Skeletal muscle cell (primary cell): ENCODE measurements at places on chromosomes 12 and 14.

GRCh38 chr12:118344829-118345228 is 27.9 kb downstream of the TAOK3 start:
- no peak for DNase-seq

GRCh38 chr12:10251669-10252068 is 39.0 kb downstream of the GABARAPL1 start:
- no peak for DNase-seq

DNA sequence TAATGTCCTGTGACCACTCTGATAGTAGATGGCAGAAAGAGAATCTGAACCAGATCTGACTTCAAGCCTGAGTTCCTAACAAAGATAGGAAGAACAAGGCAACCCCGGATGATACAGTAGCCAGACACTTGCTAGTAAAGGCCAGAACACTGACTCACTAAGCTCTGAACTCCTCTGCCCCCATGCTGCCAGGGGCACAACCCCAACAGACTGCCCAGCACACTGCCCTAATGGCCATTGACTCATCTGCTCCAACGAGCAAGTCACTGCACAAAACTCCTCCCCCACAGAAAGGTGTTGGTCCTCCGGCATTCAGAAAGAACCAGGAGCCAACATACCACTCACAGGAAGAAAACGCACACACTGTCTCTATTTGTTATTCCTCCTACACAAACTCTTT is 179.6 kb upstream of the NUDT4 start:
- peak; percentile 57 for DNase-seq

DNA sequence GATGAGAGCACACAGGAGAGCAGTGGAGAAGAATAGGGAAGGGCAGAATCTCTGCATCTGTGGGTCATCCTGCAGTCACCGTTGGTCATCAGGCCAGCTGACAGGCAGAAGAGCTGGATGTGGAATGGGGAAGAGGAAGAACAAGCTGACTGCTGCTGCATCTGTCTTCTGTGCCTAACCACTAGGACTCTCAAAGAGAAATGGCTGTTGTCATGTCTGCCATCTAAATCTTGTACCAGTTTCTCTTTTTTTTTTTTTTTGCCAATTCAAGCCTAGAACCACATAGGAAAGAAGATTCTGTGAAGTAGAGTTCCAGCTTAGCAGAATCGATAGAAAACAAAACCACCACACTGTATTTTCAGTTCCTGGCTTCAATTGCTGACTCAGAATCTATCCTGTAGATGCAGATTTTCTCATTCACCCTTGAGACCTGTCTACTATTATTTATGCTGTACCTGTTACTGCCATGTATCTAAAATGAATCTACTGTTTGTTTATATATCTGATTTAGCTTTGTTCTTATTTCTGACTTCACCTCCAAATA is 421.9 kb upstream of the PRICKLE1 start:
- no peak for DNase-seq

DNA sequence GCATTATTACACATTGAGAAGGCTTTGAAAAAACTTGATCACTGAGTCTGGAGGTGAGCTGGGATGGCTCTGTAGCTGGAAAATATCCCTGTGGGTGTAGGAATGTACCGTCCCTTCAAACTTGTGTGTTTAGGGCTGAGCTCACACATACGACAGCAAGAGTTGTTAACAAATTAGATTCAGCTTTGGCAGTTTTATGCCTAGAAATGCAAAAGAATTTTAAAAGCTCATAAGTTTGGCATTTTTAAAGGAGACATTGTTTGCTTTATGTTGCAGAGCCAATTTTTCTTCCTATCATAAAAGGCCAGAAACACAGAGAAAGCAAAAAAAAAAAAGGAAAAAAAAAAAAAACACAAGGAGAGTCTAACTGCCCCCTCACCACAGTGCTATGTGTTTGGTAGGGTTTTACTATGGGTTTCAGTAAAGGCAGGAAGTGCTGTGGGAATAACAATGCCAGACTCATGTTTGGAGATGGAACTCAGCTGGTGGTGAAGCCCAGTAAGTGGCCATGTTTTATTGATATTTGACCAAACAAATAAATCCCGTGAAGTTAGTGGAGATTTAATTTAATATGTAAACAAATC is 78.4 kb downstream of the DAD1 start:
- DNase-seq = no peak

DNA sequence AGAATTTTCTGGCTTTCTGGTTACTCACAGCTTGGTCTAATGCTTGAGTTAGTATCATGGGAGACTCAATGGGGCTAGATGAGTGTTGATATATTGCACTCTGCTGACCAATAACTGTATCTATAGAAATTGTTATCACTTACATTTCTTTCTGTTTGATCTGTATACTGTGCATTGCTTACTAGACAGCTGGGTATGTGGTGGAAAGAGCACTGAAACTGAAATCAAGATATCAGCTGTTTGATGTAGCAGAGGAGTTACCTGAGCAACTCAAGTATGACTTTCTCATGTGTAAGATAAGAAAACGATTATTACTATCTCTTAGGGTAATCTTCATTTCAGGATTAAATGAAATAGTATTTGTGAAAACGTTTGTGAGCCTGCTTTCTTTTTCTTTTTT is 183.0 kb downstream of the SLC15A5 start:
- DNase-seq = no peak

GRCh38 chr12:114193474-114193873 is 212.5 kb downstream of the TBX5 start:
- no peak for DNase-seq

GRCh38 chr14:104865631-104866441 is 768 bp downstream of the CEP170B start:
- DNase-seq = peak; percentile 27

GRCh38 chr14:38329246-38329645 is 73.4 kb upstream of the CLEC14A start:
- no peak for DNase-seq

GRCh38 chr14:74309125-74310022 is 6.6 kb upstream of the ABCD4 start:
- DNase-seq = no peak

DNA sequence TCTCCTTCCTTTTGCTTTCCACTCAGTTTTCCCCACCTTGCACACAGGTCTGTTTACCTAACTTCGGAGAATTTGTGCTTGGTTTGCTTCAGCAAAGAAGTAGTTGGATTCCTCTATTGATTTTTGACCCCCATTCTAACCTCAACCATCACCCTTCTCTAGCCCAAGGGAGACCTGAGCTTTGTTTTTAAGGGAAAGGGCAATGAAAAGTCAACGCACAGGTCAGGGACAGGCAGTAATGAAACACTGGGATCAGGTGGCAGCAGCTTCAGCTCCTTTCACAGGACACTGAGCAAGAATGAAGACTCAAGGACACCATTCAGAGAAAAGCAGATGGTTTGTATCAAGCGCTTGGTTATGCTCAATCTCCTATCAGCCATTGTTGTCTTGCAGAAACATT is 46.9 kb upstream of the KRR1 start:
- DNase-seq = no peak

GRCh38 chr14:99136401-99136800 is 135.6 kb downstream of the BCL11B start:
- no peak for DNase-seq

- DNase-seq = no peak
Measured at GRCh38 chr12:64800640-64801039, 23.8 kb upstream of the TBC1D30 start.

GRCh38 chr14:62123961-62124360 is 361.7 kb downstream of the SNAPC1 start:
- no peak for DNase-seq

- DNase-seq = no peak
Measured at GRCh38 chr14:24817212-24818057, 183.4 kb upstream of the GZMB start.

GRCh38 chr12:5310151-5310550 is 121.8 kb upstream of the NTF3 start:
- DNase-seq = no peak

DNA sequence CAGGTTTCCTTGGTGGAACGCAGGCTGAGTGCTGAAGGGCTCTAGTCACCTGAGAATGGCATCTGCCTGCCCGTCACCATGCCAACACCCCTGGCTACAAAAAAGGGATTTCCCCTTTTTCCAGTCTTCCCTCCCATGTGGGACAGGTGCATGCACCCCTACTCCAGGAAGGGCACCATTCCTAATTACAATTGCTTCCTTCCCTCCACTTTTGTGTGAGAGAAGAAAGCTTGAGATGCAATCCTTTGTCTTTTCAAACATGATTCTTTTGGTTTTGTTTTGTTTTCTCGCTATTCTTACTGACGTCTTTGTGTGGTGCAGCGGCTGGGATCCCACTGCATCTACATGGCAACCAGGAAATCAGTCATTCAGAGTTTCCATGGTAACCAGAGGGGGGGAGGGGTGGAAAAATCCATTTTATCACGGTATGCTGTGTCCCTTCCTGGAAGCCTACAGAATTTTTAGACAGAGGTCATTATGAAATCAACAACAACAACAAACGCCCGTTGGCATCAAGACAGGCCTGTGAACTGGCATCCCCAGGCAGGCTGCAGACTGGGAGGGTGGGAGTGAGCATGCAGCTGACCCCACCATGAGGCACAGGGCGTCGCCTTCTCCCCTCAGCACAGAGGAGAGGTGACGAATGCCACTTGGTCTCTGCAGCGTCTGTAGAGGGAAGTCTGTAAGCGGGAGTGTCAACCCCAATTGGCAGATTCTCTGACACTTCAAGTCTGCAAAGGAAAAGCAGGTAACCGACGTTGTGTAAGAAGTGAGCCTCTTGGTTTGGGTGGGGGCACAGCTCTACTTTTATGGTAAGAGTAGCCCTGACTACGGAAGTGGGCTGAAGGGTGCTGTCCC is 13.6 kb upstream of the GNG2 start:
- DNase-seq = no peak

DNA sequence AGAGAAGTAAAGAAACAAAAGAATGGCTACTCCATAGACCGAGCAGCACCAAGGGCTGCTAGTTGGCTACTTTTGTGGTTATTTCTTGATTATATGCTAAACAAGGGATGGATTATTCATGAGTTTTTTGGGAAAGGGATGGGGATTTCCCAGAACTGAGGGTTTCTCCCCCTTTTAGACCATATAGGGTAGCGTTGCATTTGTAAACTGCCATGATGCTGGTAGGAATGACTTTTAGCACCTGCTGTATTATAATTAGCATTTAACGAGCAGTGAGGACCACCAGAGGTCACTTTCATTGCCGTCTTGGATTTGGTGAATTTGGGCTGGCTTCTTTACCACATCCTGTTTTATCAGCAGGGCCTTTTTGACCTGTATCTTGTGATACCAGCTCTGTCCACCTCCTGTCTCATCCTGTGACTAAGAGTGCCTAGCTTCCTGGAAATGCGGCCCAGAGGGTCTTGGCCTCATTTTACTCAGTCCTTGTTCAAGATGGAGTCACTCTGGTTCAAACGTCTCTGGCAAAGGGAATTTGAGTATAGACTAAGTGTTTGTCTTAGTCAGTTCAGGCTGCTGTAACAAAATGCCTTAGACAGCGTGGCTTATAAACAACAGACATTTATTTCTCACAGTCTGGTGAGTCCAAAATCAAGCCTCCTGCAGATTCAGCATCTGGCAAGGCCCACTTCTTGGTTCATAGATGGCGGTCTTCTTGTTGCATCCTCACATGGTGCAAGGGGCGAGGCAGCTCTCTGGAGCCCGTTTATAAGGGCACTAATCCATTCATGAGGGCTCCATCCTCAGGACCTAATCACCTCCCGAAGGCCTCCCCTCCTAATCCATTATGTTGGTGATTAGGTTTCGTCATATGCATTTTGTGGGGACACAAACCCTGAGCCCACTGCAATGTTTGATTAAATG is 348.3 kb upstream of the SFSWAP start:
- no peak for DNase-seq

GRCh38 chr14:61234215-61234916 is 46.8 kb downstream of the TMEM30B start:
- no peak for DNase-seq

DNA sequence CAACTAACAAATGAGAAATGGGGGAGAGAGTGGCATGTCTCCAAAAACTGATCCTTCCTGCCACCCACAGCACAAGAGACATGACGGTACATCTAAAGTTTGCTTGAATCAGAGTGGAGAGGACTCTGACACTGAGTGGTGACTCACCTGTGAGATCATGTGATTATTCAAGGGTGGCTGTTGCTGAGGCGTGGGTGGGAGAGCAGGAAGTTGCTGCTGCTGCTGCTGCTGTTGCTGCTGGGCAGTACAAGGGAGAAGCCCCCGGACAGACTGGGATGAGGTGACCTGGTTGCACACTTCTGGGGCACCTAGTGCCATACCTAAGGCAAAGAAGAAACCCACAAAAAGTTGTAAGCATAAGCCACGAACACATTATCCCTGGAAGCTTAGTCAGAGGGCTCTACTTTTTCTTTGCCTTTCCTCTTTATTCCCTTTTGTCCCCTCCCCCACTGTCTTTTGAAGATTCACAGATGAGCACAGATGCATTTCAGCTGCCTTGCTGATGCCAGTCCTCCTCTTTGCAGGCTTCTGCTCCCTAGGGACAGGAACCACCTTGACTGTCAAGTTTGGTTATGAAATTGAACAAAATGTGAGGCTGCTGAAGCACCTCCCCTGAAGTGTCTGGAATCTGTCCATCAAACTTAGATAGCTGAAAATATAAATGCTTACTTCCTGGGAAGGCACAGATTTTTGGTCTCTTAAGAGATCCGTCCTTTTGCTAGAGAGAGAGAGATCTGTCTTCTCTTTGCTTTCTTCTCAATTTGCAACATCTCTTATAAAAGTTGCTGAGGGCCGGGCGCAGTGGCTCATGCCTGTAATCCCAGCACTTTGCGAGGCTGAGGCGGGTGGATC is 29.4 kb upstream of the STAC3 start:
- peak; percentile 95 for DNase-seq

GRCh38 chr14:20707622-20708021 is 19.1 kb downstream of the ANG start:
- no peak for DNase-seq

GRCh38 chr12:5140190-5140589 is 96.5 kb downstream of the KCNA5 start:
- DNase-seq = no peak

- peak; percentile 41 for DNase-seq
Measured at GRCh38 chr14:100979780-100980179, 76.3 kb upstream of the RTL1 start.

DNA sequence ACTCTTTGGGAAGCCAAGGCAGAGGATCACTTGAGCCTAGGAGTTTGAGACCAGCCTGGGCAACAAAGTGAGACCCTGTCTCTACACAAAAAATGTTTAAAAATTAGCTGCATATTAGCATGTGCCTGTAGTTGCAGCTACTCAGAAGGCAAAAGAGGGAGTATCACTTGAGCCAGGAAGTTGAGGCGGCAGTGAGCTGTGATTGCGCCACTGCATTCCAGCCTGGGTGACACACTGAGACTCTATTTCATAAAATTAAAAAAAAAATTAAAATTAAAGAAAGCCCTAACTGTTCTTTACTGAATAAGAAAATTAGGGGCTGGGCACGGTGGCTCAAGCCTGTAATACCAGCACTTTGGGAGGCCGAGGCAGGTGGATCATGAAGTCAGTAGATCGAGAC is 27.0 kb downstream of the SENP1 start:
- peak; percentile 25 for DNase-seq

GRCh38 chr12:130818272-130818634 is 20.8 kb downstream of the STX2 start:
- DNase-seq = no peak

DNA sequence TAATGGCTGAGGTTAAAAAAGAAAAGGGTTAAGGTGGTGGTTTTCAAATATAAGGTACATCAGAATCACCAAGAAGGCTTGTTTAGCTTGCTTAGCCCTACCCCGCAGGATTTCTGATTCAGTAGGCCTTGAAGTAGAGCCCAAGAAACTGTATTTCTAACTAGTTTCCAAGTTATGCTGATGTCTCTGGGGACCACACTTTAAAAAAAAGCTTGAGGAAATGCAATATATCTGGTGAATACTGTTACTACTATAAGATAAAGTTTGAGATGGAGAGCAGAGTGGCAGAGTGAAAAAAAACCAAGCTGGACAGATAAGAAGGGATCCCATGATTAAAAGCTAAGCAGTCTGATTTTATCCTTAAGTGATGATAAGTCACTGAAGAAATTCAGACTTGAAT is 18.3 kb upstream of the GXYLT1 start:
- no peak for DNase-seq
